ENCODE measurements at places on chromosomes 1 and 21. TPM values are rescaled to one million over a fixed set of nuclear protein-coding genes. Genes with fewer than 3 reads are reported as not detected.

WNT3A gene
- total RNA-seq = not detected

TCHH gene
- under 0.01 TPM for total RNA-seq

ASCL5 gene
- total RNA-seq = not detected

CDA gene
- not detected for total RNA-seq

KLHDC9 gene
- total RNA-seq = 1.6 TPM

MYBPHL gene
- total RNA-seq = 0.63 TPM

NKAIN1 gene
- 48.8 TPM for total RNA-seq

REN gene
- total RNA-seq = not detected
